ENCODE measurements at places on chromosomes 2 and 18.

GRCh38 chr2:212797484-212798205 lies 259.0 kb upstream of the ERBB4 start:
- DNase-seq = no peak

DNA sequence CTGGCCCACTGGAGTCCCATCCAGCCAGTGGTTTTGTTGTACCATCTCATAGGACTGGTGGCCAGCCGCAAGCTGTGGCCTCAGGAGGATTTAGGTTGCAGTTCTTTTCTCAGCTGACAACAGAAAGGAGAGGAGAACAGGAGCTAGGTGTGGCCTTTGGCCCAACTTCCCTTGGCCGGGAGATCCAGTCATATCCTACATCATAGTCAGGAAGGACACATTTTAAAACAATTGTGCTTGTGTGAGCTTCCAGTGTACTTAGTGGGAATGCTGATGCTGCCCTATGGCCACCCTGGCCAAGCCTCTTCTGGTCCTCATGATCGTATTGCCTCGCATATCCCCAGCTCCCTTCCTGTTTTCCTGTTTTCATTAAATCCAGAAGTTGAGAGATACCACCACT lies 98.1 kb downstream of the WDSUB1 start:
- no peak for DNase-seq

GRCh38 chr18:48820483-48821250 lies 130.1 kb downstream of the SMAD7 start:
- no peak for DNase-seq

DNA sequence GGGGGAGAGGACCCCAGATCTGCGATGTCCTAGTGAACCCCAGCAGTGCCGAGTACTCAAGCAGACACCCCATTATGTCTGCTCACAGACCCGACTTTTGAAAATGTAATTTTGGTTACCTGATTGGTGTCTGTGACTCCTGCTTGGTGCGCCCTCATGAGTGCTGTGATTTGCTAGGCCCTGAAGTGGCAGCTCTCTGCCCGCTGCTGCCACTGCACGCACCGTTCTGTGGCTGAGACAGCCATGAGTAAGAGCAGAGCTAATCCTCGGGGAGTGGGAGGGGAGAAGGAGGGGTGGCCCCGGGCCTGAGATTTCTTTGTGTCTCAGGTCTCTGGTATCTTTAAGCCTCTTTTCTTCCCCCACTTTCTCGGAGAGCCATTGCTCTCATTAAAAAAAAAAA lies 18.2 kb downstream of the FHOD3 start:
- no peak for DNase-seq

DNA sequence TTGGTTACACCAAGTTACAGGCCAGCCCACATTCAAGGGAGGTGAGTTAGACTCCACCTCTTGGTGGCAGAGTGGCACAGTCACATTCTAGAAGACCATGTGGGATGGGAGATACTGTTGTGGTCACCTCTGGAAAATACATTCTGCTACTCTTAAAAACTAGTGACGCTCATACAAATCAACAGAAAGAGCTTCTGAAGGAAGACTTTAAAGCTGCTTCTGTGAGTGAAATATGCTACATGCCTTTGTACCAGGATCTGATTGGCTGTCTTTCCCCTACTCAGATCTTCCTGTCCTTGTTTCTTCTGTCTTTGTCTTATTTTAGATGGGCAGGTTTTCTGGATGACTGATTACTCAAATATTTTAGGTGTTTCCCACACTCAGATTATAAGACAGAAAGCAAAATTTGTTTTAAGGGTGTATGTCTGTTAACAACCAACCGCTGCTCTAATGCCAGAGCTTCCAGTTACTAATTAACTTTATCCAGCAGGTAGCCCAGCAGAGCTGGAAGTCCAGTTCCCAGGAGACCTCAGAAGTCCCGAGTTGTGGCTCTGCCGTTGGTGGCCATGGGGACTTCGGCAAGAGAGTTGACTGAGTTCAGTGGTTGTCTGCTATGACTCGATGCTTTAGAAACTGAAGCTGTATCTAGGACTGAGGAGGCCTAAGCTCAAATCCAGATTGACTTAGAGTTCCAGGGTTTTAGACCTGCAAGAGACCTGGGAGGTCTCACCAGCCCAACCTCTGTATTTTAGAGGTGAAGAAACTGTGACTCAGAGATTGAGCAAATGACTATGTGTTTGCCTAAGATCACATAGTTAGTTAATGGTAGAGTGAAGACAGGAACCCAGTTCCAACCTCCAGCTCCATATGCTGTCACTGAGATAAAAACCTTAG lies 7.4 kb downstream of the IL1R2 start:
- no peak for DNase-seq

- DNase-seq = no peak
Observed at GRCh38 chr2:5464657-5465056, 227.5 kb upstream of the SOX11 start.

GRCh38 chr18:62730941-62731340 lies 15.6 kb downstream of the PHLPP1 start:
- peak; percentile 76 for DNase-seq

- no peak for DNase-seq
Observed at GRCh38 chr2:10004836-10005235, 38.5 kb upstream of the KLF11 start.

GRCh38 chr2:202152104-202152715 lies 79.2 kb downstream of the KIAA2012 start:
- no peak for DNase-seq

- DNase-seq = no peak
Observed at GRCh38 chr18:76323891-76324290, 171.2 kb downstream of the ZNF516 start.

DNA sequence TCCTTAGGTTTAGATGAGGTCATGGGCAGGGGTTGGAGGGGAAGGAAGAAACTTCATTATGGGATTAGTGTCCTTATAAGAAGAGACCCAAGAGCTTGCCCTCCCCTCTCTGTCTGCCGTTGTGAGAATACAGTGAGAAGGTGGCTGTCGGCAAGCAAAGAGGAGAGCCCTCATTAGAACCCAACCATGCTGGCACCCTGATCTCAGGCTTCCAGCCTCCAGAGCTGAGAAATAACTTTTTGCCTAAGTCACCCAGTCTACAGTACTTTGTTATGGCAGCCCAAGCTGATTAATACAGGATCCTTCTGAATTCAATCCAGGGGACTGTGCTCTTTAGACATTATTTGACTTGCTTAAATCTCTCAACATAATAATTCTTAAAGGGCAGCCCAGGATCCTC lies 209.0 kb downstream of the RNF152 start:
- no peak for DNase-seq

- no peak for DNase-seq
Observed at GRCh38 chr2:38650717-38651116, 15.2 kb upstream of the GALM start.

DNA sequence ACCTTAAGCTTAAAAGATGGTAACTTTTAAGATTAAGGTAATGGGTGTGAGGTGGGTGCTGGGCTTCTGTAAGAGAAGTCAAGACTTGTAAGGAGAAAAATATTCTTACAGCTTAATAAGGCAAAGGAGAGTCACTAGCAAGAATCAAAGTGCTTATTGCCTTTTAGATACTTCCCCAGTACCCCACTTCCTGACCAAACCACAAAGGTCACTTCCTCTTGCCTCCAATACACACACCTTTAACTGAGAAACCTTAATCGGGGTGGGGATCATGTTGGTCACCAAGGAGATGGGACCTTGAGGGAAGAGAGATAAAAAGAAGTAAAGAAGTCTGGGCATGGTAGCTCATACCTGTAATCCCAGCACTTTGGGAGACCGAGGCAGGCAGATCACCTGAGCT lies 10.6 kb upstream of the ATG16L1 start:
- DNase-seq = no peak

DNA sequence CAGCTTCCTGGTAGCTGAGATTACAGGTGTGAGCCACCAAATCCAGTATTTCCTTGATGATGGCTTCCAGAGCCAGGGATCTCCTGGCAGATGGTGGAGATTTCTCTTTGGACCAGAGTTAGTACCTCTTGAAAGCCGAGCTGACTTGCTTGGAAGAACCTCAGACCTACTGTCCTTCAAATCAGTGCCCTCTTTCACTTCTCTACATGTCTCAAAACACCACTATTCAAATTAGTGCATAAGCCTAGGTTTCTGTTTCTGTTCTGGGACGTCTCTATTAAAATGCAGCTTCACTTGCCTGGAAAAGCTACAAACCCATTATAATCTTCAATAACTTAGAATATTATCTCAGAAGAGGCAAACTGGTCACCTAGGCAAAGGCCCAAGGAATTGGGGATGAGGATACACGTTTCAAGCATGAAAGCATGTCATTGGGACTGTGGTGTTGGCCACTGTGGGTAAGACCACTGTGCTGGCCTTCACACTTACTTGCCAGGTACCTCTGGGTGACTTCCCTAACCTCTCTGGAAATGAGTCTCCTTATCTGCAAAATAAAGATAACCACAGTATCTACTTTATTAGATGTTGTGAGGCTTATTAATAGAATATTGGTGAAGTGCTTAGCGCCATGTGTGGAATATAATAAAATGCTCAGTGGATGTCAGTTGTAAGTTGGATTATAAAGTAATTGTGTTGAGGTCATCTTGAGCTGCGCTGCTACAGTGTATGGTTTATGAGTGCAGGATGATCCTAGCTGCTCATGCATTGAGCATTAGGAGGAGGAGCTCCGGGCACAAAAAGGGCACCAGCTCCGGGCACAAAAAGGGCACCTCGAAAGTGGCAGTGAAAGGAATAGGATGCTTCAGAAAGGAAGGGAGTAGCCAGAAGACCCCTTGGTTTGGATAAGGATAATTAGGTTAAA lies 84.5 kb downstream of the DOCK10 start:
- DNase-seq = no peak

- DNase-seq = no peak
Observed at GRCh38 chr2:11236335-11236734, 81.1 kb downstream of the SLC66A3 start.

GRCh38 chr2:171345971-171346722 lies 87.6 kb downstream of the METTL8 start:
- DNase-seq = no peak

DNA sequence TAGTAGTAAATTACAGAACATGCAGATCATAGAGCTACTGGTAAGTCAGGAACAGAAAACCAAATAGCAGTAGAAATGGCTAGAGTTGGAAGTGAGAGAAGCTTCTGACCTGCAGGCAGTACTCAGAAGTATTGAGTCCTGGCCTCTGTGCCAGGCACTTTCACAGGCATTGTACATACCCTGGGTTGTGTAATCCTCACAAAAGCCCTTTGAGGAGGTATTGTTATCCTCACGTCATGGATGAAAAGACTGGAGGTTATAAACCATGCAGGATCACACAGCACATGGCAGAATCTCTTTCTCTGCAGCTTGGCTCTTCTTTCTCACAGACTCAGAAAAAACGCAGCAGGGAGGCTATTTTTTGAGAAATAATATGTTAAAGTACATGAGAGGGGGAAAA lies 789.3 kb upstream of the FAM98A start:
- no peak for DNase-seq

DNA sequence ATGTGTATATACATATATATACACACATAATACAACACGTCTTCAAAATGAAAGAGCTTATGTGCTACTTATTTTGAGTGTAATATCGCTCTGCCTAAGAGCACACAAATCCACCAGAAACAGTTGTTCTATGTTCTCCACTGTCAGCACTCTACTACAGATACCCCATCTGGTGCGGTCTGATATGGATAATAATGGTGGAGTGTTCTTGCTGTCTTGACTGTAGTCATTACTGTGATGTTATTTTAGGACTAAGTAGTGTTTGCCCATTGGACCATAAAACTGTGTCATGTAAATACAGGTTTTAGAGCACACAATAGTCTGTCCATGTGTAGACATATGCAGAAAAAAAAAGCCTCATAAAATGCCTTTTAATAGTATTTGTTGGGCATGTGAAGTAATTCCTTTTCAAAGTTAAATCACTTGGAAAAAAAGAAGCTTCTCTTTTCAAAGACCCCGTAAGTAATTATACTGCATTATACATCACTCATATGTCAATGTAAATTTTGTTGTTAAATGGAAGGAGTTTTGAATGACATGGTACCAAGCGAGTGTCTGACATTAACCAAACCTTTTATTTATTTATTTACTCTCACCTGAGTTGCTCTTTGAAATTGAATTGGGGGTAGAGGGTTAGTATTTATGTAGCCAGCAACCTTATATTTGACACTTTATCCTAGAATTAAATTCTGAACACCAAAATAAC lies 1249.2 kb upstream of the ZEB2 start:
- DNase-seq = no peak

GRCh38 chr18:33010149-33010548 lies 237.3 kb upstream of the KLHL14 start:
- DNase-seq = no peak

- no peak for DNase-seq
Observed at GRCh38 chr2:109417701-109418335, 195.9 kb downstream of the SEPTIN10 start.

GRCh38 chr2:118791483-118791882 lies 56.0 kb downstream of the EN1 start:
- no peak for DNase-seq

- DNase-seq = no peak
Observed at GRCh38 chr2:225337183-225337582, 62.3 kb upstream of the NYAP2 start.

GRCh38 chr2:197138506-197138905 lies 172.1 kb downstream of the ANKRD44 start:
- DNase-seq = peak; percentile 8

- no peak for DNase-seq
Observed at GRCh38 chr2:80335411-80335810, 30.9 kb upstream of the LRRTM1 start.

DNA sequence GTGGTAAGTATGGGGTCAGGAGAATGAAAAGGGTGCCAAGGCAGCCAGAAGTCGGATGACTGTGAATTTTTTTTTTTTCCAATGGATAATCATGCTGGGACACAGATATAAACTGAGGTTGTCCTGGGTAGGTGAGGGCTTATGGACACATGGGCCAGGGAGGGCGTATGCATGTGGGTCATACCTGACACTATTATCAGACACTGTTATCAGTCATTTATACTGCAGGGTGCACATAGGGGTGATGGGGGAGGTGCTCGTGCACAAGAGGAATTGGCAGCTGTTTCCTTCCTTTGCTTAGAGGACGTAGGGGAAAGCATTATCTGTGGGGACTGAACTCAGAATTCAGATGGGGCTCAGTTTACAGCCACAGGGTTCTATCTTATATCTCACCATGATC lies 10.1 kb downstream of the CTIF start:
- no peak for DNase-seq

DNA sequence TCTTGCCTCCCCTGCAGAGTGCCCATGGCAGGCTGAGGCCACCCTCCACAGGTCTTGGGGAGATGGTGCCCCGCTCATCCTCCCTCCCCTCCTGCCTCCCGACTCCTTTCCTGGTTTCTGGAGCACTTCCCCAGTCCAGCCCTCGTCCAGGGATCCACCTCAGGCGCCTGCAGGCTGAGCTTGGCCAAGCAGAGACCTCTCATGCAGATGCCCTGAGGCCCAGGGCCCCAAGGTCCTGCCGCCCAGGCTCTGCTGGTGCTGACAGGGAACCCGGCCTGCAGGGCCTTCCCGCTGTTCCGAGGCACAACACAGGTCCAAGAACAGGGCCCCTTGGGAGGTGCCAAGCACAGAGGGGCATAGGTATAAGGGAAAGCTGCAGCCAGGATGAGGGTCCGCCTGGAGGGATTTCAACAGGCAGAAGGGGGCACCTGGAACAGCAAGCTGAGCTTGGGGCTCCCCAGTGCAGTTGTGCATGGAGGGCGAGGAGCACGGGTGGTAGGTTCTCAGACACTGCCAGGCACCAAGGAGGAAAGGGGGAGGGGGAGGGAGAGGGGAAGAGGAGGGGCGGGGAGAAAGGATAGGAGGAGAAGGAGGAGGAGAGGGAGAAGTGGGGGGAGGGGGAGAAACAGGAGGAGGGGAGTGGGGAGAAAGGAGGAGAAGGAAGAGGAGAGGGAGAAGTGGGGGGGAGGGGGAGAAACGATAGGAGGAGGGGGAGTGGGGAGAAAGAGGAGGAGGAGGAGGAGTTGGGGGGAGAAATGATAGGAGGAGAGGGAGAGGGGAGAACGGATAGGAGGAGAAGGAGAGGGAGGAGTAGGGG lies 1.2 kb upstream of the ANO7 start:
- no peak for DNase-seq

Measured in inflammatory macrophage (primary cell).